ENCODE measurements at places on chromosomes 3 and 15. TPM values are rescaled to one million over a fixed set of nuclear protein-coding genes. Genes with fewer than 3 reads are reported as not detected.

The GOLGA6L7 gene
- 0.32 TPM for polyA plus RNA-seq

The AGBL1 gene
- polyA plus RNA-seq: 0.17 TPM

DNA sequence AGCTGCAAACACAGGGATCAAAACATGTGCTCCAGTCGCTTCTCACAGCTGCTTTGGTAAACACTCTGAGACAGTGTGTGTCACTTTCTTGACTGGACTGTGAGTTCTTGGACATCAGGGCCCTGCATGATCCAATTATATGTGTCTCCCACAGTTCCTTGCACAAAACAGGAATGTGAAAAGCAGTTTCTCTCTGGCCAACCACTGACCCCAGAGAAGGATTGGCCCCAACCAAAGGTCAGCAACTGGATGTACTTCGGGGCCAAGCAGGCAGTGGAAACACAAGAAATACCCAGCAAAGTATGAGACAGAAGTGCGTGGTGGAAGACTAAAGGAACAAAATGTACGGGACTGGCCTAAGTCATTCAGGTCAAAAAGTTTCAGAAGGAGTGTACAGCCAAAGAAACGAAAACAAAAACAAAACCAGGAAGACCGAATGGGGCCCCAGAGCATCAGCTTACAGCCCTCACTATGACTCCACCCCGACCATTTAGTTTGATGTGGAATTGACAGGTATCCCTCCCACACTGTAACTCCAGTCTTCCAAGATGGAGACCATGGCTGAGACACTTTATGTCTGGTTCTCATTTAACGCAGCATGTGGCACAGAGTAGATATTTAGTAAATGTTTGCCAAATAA, 76.7 kb upstream of the LPP start:
- no peak for DNase-seq

- DNase-seq: no peak
Measured at GRCh38 chr15:52085299-52085698, 27.3 kb downstream of the BCL2L10 start.

- DNase-seq: no peak
Measured at GRCh38 chr15:91522605-91523332, 330.7 kb upstream of the SLCO3A1 start.

- no peak for DNase-seq
Measured at GRCh38 chr3:35422836-35423601, 216.3 kb upstream of the ARPP21 start.

DNA sequence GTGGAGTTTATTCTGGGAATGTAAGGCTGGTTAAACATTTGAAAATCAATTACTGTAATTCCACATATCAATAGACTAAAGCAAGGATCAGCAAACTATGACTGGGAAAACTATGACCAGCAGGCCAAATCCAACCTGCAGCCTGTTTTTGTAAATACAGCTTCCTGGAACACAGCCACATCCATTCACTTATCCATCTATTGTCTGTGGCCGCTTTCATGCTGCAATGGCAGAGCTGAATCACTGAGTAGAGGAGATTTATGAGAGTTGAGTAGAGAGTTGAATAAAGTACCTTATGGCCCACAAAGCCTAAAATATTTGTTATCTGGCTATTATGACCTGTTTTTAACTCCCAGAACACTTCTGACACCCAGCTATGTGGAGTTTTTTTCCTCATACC, 12.2 kb downstream of the MYLK start:
- DNase-seq: no peak

GRCh38 chr3:56855856-56856512, 54.2 kb upstream of the ARHGEF3 start:
- no peak for DNase-seq

- no peak for DNase-seq
Measured at GRCh38 chr15:89576417-89576773, 1.1 kb downstream of the TICRR start.

Data from renal cortex interstitium (tissue), 15 donors.